ENCODE measurements at places on chromosomes 6 and 20.

GRCh38 chr6:125791151-125791819 is 525 bp downstream of the NCOA7 start:
- DNase-seq = no peak

GRCh38 chr6:156928126-156928525 is 150.9 kb downstream of the ARID1B start:
- DNase-seq = no peak

GRCh38 chr6:33195304-33196165 is 3.3 kb upstream of the COL11A2 start:
- DNase-seq = no peak

DNA sequence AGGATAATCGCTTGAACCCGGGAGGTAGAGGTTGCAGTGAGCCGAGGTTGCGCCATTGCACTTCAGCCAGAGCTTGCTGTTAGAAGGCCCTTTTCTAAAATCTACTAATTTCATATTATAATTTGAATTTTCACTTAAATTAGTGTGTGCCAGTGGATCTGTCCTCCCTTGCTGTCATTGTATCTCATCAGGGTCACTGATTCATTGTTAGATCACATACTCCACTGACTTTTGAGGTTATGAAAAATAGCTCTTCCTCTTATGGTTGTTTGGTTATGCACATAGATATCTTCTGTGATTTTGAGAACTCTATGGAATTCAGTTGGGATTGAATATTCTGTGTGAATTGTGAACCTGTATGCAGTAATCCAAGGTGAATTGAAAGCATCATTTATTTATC is 53.1 kb upstream of the TULP4 start:
- DNase-seq = no peak

DNA sequence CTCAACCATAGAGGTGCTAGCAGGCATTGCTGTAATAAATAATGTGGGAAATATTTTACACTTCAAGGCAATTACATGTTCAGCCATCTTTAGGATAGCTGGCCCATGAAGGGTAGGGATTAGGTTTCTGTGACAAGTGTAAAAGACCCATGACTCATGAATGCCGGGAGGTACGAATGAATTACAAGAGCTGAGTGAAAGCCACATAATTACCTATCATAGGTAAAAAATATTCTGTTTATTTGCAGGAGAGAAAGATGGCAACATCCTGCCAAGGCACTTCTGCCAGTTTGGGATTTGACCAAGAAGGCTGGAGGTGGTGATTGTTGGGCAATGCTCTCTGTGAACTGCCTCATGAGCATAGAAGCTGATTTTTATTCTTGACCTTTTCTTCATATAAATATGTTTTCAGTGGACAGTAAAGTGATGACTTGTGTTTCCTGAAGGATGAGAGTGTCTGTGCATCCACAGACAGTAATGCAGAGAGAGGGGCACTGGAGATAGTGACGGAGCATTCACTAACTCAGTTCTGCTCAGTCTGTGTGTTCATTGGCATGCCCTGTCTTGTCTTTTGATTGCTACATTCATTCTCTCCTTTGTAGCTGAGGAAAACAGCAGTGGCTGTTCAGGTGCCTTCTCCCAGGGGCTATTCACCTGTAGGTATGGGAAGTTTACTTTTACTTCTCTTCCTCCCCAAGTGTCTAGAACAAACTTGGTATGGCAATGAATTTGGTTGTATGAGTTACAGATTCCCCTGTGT is 481.1 kb downstream of the TFAP2B start:
- DNase-seq = no peak

- DNase-seq = no peak
These were observed 198.1 kb downstream of the DLL1 start for GRCh38 chr6:170092826-170093225.

GRCh38 chr6:92684386-92684785 is 735.0 kb downstream of the EPHA7 start:
- no peak for DNase-seq

GRCh38 chr6:117072781-117073180 is 192.6 kb upstream of the VGLL2 start:
- DNase-seq = no peak

- no peak for DNase-seq
These were observed 1493.5 kb upstream of the DEFB115 start for GRCh38 chr20:29763821-29764511.

DNA sequence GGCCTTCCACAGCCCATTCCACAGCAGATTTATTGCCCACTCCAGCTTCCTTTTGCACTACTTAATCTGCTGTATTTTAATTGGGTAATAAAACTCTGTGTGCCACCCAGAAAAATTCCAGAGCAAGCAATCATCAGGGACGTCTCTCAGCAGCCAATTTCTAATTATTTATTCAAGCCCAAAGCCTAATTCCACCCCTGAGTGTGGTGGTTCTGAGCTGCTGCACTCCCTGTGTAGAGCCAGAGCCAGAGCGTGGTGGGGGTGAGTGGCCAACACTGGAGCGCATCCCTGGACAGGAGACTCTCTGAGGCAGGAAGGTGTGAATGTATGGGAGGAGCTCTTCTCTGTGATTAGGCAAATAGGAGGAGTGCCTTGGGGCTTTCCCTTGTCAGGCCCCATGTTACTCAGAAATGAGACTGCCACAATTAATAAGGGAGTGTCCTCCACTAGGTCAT is 66.1 kb downstream of the CD24 start:
- DNase-seq = no peak

GRCh38 chr6:162638931-162639574 is 88.5 kb downstream of the PRKN start:
- no peak for DNase-seq

DNA sequence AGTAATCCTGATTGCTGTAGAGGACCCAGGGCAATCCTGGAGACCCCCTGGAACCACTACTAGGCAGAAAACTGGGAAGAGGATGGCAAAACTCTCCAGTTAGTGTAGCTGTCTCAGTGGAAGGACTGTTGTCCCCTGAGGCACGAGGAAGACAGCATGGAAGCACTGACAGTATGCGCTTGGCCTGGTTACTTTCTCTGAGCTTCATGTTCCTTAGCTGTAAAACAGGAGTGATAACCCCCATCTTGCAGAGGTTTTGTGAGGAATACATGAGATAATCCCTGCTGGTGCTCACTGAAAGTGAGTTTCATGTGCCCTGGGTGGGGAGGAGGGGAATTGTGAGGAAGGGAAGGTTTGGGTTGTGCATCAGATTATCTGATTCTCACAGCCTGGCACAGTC is 3.2 kb downstream of the NT5E start:
- DNase-seq = no peak

GRCh38 chr20:44861531-44862006 is 23.9 kb upstream of the YWHAB start:
- DNase-seq = no peak

- DNase-seq = peak; percentile 36
These were observed 79.7 kb upstream of the SYNDIG1 start for GRCh38 chr20:24389686-24390085.

- DNase-seq = peak; percentile 70
These were observed 59.4 kb downstream of the CD164 start for GRCh38 chr6:109322825-109323224.

DNA sequence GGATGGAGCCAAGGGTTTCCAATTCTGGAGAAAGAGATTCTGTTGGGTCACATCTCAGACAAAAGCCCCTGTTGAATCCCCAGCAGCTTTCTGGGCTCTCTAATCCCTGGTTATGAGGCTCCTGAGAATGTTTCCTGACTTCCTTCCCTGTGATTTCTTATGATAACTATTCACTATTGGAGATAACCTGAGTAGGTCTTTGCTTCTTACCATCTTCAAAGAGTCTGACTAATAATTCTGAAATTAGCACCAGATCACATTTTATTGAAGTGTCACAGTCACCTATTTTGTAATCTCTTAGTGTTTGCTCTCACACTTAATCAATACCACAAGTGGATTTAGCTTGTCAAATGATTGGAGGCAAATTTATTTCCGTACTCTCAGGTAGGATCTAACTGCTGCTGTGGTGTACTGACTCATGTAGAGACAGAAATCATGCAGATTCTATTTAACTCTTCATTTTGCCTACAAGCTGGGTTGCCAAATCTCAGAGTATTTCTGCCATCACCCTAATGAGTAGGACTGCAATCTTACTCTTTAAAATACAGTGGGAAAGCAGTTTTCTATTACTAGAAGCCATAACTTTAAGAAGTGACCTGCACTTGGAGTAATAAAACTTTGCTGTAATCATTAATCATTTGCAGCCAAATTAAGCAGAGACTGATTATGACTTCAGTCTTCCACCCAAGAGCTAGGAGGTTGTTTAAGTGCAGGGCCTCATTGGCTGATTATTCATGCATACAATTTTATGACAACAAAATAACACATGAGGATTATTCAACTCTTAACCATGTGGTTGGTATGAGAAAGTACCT is 422.1 kb downstream of the EPM2A start:
- DNase-seq = no peak

DNA sequence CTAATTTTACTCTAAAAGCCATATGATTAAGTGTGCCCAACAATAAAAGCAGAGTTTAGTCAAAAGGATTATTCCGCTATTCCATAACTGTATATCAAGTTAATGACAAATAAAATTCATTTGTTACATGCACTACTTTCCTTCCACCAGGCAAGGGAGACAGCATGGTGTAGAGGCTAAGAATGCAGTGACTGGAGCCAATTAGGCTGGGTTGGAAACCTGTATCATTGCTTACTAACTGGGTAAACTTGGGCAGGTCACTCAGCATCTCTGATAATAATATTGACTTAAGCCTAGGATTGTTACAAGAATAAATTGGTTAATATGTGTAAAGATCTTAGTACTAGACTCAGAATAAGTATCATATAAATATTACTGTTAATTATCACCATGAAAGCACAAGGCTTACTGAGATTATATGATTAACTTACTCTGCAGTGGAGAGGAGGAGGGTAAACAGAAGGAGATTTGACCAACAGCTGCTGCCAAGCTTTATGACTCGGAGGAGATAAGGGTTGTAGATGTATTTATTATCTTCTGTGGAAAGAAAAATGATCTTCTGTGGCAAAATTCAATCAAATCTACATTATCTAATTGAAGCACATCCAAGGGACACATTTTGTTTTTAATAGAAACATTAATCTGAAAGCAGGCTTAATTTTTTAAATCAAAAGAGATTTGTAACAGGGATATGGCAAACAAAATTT is 1459.9 kb downstream of the GRIK2 start:
- no peak for DNase-seq

GRCh38 chr6:39818695-39819094 is 26.5 kb downstream of the DAAM2 start:
- peak; percentile 6 for DNase-seq

DNA sequence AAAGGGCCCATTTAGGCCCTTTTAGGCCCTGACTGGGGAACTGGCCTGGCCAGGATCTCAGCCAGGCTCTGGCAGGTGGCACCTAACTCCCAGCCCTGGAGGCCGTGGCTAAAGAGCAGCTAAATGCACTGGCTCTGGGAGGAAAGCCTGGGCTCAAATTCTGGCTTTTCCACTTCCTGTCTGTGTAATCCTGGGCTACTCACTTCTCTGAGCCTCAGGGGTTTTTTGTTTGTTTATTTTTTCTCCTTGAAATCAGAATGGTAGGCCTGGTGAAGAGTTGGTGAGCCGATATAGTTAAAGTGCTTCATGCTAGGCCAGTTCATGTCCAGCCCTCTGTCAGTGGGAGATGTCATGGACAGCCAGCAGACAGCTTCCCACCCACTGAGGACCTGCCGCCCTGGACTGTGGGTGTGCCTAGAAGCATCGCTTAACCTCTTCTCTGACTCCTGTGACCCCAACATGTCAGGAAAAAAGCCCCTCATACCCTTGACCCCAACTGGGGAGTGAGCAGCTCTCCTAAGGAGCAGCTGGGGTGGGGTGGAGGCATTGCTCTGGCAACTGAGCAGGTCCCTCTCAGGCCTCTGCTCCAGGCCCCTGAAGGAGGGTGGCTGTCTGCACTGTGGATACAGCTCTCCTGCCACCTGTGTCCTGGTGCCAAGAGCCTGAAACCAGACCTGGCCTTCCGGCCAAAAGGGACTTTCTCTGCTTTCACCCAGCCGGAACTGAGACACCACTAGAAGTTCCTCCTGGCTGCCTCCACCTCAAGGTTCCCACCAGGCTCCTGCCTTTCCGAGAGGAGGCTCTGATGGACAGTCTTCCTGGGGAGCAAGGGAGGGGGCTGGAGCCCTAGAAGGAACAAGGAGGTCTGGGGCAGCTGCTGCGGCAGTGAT is 57.2 kb upstream of the MYL9 start:
- DNase-seq = no peak

DNA sequence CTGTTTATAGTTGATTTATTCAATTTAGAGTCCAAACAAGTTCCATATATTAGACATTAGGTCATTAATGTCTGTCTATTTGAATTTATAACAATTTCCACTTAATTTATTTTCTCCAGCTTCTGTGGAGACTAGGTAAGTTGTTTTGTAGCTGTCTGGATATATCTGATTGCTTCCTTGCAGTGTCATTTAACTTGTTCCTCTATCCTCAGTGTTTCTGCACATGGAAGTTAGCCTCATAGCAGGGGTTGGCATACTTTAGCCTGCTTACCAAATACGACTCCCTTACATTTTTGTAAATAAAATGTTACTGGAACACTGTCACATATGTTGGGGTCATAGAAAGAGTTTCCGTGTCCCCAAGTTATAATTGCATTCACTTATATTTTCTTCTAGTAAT is 216.1 kb downstream of the ESR1 start:
- DNase-seq = no peak

DNA sequence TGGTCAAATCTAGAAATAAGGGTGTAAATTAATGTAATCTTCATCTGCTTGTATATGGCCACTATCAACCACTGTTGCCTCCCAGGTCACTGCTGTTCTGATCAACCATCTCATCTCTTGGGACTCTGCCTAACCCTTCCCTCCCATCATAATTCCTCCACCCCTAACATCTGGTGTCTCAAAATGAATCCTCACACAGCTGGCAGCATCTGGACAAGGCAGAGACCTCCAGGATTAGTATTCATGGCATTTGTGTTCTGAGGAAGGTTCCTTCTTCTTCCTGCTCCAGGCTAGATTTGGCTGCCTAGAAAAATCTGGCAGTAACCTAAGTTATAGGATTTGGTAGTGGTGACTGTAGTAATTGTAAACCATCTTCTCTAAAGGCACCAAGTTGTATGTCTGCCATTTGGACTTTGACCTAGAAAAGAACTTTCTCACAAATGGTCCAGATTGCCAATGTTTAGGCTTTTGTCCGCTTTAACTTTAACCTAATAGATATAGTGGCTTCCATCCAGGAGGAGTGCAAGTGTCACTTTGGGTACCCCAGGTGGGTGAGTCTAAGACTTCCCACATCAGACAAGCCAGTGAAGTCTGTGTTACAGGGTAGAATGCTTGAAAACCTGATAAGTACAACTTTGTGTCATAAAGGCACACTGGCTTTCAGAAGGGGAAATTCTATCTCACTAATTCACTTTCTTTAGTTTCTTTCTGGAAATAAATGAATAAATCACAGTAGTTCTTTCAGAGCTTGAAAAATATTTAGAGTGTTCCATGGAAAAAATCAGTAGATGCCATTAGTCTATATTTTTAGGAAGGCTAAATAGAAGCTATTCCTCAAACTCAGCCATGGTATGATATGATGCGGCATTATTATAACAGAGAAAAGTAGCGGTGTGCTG is 3.0 kb upstream of the PHACTR2 start:
- DNase-seq = no peak

GRCh38 chr6:135271626-135272025 is 90.5 kb downstream of the MYB start:
- DNase-seq = no peak
